ENCODE measurements at places on chromosomes 2 and 18.

GRCh38 chr18:2316082-2316750 lies 255.1 kb downstream of the METTL4 start:
- DNase-seq = no peak

DNA sequence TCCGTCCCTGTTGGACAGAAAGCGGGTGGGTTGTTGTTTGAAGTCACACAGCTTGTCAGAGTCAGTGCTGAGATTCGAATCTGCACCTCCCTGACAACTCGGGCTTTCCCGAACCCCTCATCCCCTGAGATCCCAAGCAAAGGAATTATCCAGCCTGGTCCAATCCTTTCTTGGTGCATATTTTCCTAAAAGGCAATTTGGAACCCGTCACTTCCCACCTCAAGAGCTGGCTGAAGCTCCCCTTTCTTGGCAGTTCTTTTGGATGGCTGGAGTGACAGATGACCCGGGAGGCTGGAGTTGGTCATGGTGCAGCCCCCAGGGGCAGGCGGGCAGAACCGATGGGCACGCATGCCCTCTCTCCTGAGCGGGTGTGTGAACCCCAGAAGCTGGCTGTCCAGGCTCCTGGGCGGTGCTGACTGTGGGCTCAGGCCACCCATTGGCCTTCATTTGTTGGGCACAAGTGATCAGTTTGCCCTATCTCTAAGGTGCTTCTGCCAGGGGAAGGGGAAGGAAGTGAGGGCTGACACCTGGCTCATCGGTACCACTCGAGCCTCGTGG lies 97.8 kb downstream of the ASB1 start:
- no peak for DNase-seq

GRCh38 chr2:210199186-210199765 lies 26.0 kb downstream of the ACADL start:
- peak; percentile 22 for DNase-seq

DNA sequence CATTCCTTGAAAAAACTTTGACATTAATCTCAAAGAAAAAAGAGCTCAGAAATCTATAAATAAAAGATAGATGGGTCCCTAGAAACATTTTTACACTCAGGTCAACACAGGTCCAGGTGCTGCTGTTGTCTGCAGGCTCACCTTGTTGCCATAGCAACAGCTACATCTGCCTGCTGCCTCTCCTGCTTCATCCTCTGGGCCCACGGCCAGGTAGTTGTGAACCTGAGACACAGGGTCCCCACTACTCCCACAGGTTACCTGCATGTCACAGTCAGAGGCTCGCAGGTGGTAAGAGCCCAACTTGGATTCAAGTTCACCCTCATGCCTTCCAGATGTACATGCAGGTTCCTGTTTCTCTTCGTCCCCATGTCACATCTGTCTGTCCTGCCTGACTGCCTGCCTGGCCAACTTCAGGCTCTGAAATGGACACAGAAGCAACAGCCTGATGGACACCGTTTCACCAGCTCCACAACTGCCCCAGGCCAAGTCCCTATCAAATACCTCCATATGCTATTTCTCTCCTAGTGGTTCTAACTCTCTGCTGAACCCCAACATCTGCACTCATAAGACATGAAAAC lies 88.3 kb upstream of the SALL3 start:
- DNase-seq = no peak

- no peak for DNase-seq
Measured at GRCh38 chr18:45168866-45169600, 446.2 kb upstream of the SLC14A2 start.

- DNase-seq = no peak
Measured at GRCh38 chr2:207045531-207045930, 106.2 kb downstream of the CPO start.

GRCh38 chr2:30400151-30400954 lies 46.7 kb upstream of the LCLAT1 start:
- no peak for DNase-seq

- DNase-seq = no peak
Measured at GRCh38 chr2:37274359-37274965, 43.0 kb downstream of the NDUFAF7 start.

GRCh38 chr2:64906853-64907536 lies 82.2 kb upstream of the SLC1A4 start:
- DNase-seq = no peak

GRCh38 chr18:73768043-73768442 lies 379.6 kb downstream of the FBXO15 start:
- peak; percentile 9 for DNase-seq

DNA sequence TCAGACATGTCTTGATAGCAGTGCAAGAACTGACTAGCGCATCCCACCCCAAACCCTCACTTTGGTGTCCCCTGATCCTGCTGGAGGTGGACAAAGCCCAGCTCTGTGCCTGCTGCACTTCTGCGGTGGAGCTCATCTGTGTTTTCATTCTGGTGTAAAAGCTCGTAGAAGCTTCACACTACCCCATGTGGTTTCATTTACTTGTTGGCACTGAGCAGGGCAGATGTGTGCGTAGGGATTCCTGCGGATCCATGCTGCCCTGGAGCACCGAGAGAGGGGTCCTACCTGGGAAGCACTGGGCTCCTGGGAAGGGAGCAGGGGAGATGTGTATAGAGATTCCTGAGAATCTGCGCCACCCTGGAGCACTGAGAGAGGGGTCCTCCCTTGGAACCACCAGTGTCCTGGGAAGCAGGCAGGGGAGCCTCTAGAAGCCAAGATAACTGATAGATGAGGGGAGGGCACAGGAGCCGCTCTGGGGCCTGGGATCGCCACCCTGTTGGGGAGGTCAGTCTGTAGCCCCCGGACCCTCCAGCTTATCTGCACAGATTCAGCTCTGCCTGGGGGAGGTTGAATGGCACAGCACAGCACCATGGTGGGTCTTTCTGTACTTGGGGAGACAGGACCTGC lies 106.9 kb upstream of the OTOS start:
- no peak for DNase-seq

DNA sequence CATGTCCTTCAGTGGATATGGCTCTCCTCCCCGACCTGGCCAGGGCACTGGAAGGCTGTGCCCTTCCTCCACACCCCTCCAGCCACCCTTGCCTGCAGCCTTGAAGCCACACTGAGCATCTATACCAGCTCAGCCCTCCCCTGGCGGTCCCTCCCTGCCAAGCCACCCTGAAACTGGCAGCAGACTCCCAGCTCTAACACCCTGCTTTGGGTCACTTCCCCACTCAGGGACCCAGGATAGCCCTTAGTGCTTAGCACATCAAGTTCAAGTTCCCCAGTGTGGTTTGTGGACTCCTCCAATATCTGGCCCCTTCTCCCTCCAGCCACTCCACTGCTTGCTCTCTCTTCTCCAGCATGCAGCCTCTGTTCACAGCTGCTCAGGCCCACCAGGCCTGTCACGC lies 89.4 kb downstream of the TNS1 start:
- no peak for DNase-seq

DNA sequence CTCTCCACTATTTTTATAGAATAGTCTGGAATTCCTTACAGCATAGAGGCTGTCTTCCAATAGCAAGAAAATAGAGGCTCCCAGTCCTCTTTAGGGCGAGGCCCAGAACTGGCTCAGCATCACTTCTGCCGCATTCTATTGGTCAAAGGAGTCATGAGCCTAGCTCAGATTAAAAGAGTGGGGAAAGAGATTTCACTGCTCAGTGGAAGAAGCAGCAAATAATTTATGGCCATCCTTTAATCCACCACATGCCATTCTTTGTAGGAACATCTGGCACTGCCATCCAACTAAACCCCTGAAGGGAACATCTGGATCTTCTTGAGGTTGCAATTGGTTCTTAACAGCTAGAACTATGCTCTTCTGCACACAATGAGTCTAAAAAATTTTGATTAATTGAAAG lies 43.4 kb upstream of the NEUROD1 start:
- DNase-seq = no peak

DNA sequence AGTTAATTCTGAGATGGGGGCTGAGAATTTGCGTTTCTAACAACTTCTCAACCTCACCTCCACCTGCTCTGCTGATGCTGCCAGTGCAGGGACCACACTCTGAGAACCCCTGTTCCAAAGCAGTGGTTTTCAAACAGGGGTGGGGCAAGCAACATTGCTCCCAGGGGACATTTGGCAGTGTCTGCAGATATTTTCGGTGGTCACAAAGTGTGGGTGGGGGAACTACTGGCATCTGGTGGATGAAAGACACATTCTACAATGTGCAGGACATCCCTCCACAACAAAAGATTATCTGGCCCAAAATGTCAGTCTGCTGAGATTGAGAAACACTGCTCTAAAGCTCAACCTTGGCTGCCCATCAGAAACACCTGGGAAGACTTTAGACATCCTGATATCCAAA lies 188.7 kb upstream of the SATB2 start:
- no peak for DNase-seq

DNA sequence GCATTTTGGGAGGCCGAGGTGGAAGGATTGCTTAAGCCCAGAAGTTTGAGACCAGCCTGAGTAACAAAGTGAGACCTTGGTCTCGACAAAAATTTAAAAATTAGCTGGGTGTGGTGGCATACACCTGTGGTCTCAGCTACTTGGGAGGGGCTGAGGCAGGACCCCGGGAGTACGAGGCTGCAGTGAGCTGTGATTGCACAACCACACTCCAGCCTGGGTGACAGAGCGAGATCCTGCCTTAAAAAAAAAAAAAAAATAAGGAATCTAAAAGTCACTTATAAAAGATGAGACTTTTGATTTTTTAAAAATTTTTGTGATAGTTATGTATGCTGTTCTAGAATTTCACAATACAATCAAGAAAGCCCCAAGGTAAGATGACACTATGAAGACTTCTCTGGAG lies 33.1 kb downstream of the ID2 start:
- DNase-seq = no peak

DNA sequence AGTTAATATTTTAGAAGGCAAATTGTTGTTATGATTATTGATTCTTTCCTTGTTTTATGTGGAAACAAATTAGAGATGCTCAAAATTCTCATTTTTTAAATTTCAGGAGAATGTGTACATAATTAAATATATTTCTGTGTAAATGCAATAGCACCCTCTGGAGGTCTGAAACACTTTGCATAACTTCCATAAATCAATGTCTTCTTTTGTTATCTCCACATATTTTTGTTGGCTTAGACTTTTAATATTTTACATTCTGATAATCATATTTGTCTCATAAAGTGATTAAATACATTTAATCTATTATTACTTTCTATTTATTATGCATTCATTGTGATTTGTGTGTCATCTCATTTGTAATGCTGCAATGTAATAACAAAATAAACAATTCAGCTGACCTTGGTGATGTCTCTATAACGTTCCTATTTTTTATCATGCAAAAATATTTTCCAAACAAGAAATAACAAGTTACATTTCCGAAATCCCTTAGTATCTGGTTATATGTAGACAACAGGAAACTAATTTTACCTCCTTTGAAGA lies 201.8 kb upstream of the GALNT5 start:
- DNase-seq = peak; percentile 27

- DNase-seq = peak; percentile 62
Measured at GRCh38 chr2:156892467-156893281, 364.8 kb upstream of the GALNT5 start.

- DNase-seq = no peak
Measured at GRCh38 chr2:166031054-166031453, 77.5 kb upstream of the TTC21B start.

DNA sequence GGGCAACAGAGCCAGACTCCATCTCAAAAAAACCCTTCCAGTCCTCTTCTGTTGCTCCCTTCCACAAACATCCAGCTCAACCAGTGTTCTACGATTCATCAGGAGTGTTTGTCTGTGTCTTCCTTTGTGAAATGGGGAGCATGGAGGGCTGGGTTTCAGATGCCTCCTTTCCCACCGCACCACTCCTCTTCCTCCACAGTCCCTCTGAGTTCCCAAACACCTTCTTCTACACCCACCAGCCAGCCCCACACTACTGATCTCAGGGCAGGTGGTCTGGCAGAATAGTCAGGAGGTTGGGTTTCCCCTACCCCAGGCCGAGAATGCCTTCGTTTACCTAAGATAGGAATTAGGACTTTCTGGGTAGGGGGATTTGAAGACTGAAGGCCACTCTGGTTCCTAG lies 36.9 kb downstream of the NGEF start:
- DNase-seq = no peak

- DNase-seq = peak; percentile 25
Measured at GRCh38 chr2:62304429-62305417, 108.8 kb downstream of the B3GNT2 start.

DNA sequence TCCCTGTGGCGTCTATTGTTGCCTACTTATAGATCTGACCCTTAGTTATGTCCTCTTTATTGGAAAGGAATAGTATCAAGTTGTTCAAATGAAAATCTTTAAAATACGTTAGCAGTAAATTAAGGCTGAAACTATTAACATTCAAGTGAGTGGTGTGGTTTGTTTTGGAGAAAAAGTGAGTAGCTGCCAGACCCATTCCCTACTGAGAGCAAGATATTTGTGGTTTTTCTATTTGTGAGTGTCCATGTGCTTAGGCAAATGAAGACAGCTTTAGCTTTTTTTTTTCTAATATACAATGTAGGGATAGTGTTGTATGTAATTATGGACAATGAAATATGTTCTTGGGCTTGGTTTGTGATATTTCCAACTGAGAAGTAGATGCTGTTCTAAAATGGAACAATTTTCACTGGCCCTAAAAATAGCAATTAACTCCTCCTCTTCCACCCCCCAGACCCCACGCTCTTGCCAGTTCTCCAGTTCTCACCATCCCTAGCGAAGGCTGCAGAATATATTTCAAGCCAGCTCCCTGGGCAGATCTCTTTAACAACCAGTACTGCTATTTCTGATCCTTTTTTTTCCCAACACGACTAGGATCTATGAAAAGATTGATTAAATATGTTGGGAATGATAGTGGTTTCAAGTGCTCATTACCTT lies 83.1 kb downstream of the CCDC85A start:
- DNase-seq = no peak

GRCh38 chr2:27754138-27754588 lies 17.4 kb upstream of the MRPL33 start:
- peak; percentile 32 for DNase-seq

DNA sequence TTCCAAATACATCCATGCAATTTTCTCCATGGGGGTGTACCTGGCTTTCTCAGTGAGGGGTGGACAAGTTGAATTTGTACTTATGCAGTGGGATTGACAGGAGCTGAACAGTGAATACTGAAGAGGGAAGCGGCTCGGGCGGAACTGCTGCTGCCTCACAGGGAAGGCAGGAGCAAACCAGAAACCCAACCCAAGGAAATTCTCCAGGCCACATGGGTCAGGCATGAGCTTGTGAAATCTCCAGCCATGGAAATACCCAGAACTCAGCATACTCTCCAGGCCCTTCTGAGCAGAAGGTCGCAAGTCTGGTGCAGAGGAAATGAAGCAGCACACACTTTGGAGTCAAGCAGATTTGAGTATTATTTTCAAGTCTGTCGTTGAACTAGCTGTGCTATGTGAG lies 26.5 kb upstream of the INO80C start:
- DNase-seq = no peak

GRCh38 chr18:46756559-46757201 lies at the start of gene ST8SIA5:
Gene ST8SIA5 (minus strand): TSS chr18:46757053. CDS start chr18:46756508, 545 bp downstream.
- peak; percentile 67 for DNase-seq
